ENCODE measurements at places on chromosomes 2 and 18.

DNA sequence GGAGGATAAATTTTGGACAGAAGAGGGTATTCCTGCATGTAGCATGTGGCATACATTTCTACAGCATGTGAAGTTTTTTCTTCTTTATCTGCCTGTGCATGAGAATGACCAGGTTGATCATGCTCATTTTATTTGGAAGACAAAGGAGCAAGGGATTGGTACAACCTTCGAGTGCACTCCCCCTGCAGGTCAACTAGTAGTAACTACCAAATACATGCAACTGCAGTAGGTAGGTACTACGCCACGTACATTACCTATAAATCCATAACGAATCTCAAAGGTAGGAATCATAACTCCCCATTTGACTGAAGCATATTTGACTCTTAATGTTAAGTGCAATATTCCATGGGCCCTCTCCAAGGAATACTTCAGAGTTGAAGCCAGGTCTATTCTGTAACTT, 763.9 kb downstream of the TSN start:
- DNase-seq = peak; percentile 47

- DNase-seq = no peak
Observed at GRCh38 chr2:23745726-23746105, 181.2 kb downstream of the ATAD2B start.

GRCh38 chr2:215514516-215514915, 78.6 kb upstream of the FN1 start:
- DNase-seq = no peak

GRCh38 chr2:25981596-25982272, 563 bp downstream of the KIF3C start:
- no peak for DNase-seq

Measured in HT-29 (cell line).